HepG2 (cell line): ENCODE measurements at places on chromosomes 3 and 15.

GRCh38 chr15:44537735-44538240 lies 841 bp downstream of the EIF3J start:
- no peak for DNase-seq

DNA sequence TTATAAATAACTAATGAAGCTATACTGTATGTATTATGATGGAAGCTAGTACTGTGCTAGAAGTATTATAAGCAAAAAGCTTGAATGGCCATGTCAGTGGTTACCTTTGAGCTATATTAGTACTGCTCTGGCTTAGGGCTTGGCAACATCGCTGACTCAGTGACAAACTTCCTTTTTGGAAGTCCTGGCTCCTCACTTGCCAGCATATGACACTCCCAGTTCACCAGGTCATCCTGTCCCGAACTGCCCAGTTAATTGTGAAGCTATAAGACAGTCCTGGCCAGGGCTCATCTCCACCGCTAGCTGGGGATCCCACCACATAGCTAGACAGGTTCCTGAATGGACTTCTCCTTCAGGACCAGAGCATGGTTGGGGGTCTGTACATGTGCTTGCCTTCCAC lies 31.9 kb downstream of the RAB8B start:
- no peak for DNase-seq

DNA sequence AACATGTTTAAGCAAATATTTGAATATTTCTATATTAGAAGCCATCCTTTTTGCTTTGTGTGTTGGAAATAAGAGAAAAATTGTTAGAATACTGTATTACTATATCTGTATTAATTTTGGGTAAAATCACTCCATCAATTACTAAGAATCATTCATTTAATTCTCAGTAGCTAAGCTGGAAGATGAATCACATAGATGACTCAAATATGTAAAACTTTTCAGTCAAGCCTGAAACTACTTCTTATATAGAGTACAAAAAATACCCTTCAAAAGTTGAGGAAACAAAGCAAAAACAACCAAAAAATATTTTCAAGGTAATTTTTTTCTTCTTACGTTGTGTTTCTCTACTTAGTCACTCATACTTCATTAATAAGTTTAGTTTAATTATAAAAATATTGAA lies 205.7 kb upstream of the ROBO1 start:
- no peak for DNase-seq

GRCh38 chr15:66927201-66928077 lies 138.0 kb upstream of the SMAD3 start:
- DNase-seq = no peak

DNA sequence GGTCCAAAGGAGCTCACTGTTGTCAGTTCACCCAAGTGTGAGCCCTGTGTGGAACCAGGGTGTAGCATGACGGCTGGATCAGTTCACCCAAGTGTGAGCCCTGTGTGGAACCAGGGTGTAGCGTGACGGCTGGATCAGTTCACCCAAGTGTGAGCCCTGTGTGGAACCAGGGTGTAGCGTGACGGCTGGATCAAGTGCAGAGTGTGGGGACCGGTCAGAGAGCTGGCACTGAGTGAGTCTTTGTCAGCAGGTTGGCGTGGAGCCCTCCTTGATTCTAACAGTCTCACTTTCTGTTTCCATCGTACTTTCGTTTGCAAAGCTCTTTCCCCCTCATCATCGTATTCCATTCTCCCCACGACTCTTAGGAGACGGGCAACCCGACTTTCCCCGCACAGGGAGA lies 57.9 kb upstream of the DLG1 start:
- no peak for DNase-seq

DNA sequence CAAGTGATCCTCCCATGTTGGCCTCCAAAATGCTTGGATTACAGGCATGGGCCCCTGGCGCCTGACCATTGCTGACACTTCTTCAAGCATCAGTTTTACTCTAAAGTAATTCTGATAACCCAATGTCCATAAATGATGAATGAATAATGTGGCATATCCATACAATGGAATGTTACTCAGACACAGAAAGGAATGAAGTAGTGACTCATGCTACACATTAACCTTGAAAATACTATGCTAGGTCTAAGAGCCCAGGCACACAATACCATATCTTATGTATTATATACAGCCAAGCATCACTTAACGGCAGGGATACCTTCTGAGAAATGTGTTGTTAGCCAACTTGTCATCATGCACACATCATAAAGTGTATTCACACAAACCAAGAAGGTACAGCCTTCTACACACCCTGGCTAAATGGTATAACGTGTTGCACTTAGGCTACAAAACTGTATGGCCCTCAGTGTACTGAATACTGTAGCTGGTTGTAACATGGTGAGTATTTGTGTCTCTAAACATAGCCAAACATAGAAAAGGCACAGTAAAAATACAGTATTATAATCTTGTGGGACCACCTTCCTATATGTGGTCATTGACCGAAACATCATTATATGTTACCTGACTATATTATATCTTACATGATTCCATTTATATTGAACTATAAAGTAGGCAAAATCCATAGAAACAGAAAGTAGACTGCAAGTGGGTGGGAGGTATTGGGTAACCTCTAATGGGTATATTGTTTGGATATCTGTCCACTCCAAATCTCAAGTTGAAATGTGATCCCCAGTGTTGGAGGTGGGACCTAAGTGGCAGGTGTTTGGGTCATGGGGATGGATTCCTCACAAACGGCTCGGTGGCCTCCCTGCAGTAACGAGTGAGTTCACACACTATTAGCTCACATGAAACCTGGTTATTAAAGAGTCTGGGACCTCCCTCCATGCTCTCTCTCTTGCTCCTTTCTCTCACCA lies 31.4 kb downstream of the MKRN2 start:
- DNase-seq = no peak

GRCh38 chr15:94057305-94057704 lies 174.1 kb upstream of the MCTP2 start:
- DNase-seq = no peak

DNA sequence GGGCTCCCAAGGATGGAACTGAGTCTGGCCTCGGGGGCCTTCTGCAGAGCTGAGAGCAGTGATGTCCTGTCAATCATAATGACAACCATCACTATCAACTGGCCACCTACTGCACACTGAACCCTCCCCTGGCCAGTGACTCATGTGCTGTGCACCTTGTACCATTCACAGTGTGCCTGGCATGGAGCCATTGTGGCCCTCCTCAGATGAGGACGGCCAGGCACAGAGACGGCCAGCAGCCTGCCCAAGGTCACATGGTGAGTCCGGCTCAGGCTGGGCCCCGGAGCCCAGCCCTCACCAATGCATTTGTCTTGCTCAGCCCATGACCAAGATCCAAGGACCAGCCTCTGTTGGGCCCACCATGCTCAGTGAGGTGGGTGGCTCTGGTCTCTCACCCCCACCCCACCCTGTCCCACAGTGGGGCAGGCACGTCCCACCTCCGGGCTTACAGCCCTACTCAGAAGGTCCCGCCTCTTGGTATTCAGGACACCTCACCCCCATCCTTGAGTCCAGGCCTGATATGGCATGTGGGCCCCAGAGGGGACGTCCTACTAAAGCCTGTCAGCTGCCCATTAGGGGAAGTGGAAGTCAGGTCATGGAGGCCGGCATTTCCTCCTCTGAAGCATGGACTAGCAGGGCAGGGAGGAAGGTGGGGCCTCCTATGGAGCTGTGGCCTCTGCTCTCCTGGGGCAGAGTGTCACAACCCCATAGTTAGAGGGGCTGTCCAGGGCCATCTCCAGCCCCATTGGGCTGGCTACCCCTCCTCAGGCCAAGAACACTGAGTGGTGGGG lies 35.9 kb upstream of the TMEM115 start:
- no peak for DNase-seq

DNA sequence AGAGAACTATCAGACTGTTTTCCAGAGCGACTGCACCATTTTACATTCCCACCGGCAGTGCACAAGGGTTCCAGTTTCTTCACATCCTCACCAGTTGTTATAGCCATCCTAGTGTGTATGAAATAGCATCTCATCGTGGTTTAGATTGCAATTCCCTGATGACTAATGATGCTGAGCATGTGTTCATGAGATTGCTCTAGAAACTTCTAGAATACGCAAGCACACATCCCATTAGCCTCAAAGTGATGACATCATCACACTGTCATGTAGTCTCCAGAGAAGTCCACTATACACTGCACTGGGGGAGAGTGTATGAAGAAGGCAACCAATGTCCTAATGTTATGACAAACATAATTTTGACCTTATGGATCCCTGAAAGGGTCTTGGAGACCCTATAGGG lies 30.1 kb downstream of the FBLN2 start:
- DNase-seq = no peak

DNA sequence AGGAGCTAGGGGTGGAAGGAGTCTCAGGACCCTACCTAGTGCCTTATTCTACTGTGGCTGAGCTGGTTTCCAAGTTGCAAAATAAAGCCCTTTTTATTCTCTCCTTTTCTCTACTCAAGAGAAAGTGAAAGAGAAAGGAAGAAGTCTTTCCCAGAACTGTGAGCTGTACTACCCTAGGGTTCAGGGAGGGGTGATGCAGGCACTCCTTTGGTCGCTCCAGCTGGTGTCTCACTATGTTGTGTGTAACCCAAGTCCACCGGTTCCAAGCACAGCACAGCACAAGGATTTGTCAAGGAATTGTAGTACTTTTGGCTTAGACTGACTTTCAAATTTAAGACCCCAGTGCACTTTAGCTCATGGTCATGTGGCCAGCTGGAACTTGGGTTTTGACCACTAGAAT lies 1721.7 kb downstream of the OTOL1 start:
- DNase-seq = no peak
